ENCODE measurements at places on chromosomes 7 and 10.

- no peak for DNase-seq
These were observed 218.2 kb upstream of the MDFIC start for GRCh38 chr7:114703677-114704076.

DNA sequence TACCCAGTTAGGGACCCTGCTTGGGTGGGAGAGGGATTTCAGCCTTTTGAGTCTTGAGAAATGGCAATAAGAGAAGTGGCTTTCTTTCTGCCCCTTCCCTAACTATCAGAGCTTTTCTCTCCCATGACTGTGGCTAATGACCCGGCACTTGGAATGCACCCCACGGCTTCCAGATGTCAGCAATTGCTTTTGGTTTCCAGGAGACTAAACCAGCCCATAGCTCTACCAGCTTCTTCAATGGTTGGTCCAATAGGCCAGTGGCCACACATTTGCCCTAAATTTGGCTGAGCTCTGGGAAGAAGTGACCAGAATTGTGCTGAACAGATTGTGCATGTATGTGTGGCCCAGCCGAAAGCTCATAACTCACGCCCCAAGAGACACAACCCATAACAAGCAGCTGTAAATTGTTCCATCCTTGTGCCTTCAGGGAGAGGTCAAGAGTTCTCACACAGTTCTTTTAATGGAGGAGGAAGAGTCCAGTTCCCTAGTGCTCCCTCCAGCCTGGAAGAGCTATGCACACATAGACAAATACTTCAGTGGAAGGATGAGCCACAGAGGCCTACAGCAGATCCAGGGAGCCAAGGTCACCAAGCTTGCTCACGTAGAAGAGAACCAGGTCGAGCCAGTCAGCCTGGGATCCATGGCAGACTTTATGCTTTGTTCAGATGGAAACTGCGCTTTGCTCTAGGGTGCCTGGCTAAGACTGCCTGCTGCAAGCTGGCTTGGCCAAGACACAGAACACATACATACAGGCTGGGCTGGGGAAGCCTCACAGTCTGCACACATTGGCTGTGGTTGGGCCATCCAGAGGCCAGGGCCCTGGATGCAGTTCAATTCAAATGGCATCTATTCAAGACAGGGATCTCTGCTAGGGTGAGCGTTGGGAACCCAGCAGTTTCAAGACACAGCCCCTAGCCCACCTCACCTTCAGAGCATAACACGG, 131.8 kb upstream of the HABP2 start:
- no peak for DNase-seq

DNA sequence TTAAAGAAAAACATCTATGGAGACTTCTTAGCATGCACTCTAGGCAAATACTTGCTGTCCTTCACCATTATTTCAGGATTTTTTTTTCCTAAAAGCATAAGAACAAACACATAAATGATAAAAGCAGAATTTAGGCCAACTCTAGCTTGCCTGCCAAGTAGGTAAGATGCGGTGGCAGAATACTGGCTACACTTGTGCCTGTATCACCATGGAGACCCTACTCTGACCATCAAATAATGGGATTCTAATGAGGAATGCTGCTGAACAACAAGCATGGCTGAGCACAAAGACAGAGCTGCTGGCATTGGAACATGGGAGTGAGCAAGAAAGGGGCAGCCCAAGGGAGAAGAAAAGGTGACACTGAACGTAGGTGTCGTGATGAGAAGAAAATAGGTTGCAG, 18.5 kb upstream of the TAS2R40 start:
- no peak for DNase-seq

- no peak for DNase-seq
These were observed 255.3 kb downstream of the ELFN1 start for GRCh38 chr7:1925349-1925748.

DNA sequence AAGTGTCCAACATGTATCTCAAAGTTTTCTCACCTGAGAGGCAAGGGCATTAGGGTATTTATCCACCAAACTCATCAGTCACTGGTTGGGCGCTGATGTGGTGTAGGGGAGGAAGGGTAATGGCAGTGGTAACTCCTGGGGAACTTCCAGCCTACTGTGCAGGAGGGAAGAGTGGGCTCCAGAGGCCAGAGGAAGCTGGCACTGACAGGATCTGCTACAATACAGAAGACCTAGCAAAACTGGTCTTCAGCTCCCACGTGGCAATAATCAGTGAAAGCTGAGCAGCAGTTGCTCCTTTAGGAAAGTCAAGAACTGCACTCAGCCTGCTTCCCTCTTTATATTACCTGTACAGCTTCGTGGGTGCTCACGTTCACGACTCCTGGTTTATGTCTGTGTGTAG, 17.2 kb upstream of the CAMK2G start:
- no peak for DNase-seq

- DNase-seq = no peak
These were observed 16.6 kb downstream of the LANCL2 start for GRCh38 chr7:55381696-55382095.

GRCh38 chr10:9656386-9656785, 1361.3 kb upstream of the CELF2 start:
- DNase-seq = no peak

DNA sequence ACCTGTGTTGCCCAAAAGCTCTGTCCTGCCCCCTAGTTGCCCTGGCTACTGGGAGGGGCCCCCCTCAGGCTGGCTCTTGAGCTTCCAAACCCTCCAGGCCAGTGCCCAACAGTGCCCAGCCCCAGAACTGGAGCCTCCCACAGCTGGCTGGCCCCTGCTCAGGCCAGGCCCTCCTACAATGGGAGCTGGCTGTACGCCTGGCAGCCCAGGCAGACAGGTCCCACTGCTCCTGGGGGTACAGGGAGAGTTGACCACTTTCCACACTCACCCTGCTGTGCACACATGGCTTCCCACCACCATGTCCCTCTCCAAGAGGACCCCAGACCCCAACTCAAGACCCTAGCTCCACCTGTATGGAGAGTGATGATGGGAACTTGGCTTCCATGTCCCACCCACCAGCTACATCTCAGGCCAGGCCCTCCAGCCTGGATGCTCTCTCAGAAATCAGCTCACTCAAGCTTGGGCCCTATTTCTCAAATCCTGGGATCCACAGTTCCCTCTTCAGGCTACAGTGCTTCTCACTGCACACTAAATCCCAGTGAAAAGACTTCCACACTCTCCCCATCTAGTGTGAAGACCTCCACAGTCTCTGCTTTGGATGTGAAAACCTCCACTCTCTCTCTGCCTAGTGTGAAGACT, 92.6 kb downstream of the OAT start:
- DNase-seq = no peak

GRCh38 chr7:123828805-123829204, 16.2 kb upstream of the HYAL4 start:
- DNase-seq = no peak

DNA sequence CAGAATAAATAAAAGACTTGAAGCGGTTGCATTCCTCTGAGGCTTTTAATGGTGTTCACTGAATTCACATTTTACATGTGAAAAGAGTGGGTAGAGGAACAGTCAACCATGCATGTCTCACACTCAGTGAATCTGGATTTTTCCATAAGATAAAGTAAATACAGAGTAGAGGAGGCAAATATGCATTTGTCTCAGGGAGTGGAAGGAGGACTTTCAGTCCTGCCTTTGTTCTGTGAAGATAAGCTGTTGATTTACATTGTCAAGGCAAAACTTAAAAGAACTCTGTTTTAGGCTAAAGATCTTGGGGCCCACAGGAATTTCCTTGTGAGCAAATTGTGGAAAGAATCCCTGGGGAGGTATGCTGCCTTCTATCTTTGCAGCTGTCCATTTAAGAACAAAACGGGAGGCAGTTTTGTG, 825.3 kb upstream of the MBL2 start:
- DNase-seq = no peak

DNA sequence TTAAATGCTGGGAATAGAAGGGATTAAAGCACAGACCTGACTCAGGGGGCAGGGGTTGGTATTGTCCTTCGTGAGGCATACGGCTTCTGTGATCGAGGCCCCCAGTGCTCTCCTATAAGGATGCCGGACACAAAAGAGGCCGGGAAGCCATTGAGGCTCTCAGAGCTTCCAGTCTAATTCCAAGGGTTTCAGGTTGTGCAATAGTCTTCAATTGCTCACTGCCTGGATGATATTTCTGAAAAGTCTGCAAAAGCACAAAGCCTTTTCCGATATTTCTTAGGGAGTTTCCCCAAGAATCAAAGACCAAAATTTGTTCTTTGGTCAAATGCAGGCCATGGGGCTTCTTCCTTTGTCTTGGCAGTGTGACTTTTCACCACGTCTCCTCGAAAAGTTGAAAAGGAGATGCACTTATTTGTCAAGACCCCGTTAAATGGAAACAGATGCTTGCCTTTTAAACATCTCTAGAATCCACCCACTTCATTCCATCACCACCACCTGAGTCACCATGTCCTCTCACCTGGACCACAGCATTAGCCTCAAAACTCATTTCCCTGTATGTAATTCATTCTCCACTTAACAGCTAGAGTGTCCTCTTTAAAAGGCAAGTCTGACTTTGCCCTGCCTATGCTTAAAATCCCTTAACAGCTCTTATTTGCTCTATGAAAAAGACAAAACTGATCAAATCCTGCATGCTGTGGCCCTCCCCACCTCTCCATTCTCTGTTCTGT, 134.8 kb upstream of the NAMPT start:
- DNase-seq = no peak

DNA sequence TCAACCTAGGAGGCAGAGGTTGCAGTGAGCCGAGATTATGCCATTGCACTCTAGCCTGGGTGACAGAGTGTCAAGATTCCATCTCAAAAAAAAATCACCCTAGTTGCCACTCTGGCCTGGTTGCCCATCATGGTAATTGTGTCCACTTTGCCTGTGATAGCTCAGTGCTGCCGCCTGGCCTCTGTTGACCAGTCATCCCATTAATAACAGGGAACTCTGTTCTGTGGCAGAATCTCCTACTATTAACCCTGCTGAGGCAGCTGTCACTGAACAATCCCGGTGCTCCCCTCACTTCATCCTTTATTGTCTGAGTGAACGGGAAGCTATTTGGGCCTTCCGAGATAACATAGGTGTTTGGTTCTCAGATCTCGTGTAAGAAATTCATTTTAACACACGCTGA, 14.6 kb downstream of the ZNF3 start:
- no peak for DNase-seq

DNA sequence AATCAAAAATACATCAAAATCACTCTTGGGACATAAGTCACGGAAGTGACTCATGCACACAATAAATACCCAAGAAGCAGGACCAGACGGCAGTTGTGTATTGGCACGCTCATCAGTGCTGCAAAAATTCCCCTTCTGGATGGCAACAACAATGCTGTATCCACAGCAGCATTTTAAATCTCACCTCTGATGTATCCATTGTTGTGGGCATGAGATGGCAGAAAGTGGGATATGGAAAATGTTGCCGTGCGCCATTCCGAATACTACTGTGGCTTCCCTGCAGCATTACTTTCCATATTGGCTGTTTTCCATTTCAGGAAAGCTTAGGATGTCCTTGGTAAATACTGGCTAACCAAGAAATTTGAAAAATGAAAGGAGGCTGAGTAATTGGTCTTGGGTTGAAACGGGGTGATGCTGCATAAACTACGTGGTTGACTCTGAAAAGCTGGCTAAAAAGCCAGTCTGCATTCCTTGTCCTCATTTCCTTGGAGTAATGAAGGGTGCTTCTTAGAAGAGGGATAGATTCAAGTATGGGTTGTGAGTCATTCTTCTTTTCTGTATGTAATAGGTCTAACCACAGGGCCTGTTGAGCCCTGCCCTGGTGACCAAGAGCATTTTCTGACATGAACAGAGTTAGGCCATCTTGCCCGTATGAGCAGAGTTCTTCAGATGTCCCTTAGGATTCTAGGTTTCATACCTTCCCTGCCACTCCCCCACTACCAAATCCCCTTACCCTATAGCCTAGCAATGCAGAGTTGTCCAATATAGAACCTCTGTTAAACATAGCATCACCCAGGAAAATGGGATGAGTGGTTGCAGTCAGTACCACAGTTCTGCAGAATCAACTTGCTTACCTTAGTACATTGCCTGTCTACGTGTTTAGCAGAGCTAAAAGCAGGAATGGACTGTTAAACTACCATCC, 36.3 kb upstream of the TOMM7 start:
- peak; percentile 97 for DNase-seq

- no peak for DNase-seq
These were observed at the start of gene COL1A2 for GRCh38 chr7:94394437-94395140. TSS of gene COL1A2 (plus strand) at chr7:94394895. CDS start at chr7:94395032, 137 bp downstream.

DNA sequence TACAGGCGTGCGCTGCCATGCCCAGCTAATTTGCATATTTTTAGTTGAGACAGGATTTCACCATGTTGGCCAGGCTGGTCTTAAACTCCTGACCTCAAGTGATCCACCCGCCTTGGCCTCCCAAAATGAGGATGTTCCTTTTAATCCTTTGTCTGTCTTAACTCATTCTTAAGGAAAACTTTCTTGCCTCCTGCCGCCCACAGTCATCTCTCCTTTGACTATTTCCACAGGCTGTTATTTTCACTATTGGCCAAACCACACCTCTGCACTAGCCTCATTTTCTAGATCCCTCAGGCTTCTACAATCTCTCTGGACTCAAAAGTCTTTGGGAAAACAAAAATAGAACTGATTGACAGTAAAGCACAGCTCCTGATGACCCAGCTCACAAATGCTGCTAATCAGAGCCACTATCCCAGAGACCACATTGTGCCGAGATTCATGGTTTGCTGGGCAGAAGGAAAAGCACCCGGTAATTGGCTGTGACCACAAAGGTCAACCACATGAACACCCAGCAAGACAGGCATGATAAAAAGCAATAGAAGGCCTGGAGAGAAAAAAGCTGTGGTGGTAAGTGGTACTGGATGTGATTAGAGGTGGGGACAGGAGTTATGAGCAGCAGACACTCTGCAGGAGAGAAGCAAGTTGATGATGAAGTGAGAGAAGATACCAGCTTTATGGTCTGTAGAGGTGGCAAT, 44.1 kb upstream of the ZNRF2 start:
- no peak for DNase-seq

GRCh38 chr7:150737265-150738055, at the start of gene GIMAP5:
TSS of gene GIMAP5 (plus strand) at chr7:150737418. CDS start at chr7:150740885, 3,467 bp downstream.
- DNase-seq = no peak
